Activated naive CD4-positive, alpha-beta T cell (primary cell): ENCODE measurements at places on chromosomes 5 and 9.

DNA sequence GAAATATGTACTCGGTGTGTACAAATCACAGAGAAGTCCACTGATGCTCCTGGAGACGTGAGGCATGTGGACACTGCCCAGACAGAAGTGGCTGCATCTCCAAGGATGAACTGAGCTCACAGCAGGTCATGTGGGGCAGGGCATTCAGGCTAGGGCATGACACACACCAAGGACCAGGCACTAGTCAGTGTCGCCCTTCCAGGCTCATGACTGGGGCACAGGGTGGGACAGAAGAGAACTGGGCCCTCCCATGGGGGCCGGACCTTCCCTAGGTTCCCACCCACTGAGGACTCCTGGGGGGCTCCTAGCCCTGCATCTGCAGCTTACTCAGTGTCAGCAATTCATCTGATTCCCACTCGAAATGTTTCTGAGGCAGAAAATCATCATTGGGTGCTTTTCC, 256.8 kb upstream of the IRX4 start:
- no peak for DNase-seq

GRCh38 chr9:26801772-26802171, 90.8 kb downstream of the CAAP1 start:
- no peak for DNase-seq

DNA sequence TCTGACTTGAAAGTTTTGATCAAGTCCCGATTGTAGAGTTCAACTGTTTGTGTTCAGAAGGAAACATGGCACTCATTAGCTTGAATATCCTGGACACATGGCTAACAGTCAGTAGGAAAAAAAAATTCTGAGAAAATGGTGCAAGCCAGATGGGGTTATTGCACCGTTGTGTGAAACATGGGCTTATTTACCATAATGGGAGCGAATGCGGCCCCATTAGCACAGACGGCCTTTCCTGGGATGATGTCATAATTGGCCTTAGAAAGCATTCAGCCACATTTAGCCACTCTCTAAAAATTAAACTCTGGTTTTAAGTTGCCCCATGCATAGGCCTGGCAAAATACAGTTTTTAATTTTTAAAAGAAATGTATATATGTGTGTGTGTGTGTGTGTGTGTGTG, 112.1 kb downstream of the IRX2 start:
- DNase-seq = no peak

DNA sequence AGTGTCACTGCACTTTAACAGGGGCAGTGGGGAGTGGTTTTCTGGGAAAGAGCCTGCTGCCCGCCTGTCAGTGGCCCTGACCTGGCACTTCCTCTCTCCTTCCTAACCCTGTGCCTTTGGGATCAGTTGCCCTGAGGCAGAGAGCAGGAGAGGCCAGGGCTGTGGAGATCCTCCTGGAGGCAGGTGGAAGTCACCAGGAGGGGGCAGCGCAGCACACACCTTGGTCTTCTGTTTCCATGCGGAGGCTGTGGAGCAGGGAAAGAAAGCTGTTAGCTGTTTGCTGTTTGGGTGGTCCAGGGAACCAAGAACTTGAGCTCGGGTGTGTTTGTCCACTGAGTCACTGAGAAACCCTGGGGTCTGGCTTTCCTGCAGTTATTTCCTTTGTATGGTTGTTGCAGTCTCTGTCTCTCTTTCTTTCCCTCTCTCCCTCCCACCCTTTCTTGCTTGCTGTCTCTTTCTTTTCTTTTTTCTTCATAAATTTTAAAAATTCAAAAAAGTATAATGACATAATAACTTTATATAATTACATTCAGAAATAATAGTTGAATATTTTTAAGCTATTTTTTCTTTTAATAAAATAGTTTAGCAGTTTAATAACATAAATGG, 28.1 kb downstream of the NTRK2 start:
- DNase-seq = no peak

- no peak for DNase-seq
These were observed 77.0 kb upstream of the PITX1 start for GRCh38 chr5:135110785-135111596.
